ENCODE measurements at places on chromosomes 16 and 17.

DNA sequence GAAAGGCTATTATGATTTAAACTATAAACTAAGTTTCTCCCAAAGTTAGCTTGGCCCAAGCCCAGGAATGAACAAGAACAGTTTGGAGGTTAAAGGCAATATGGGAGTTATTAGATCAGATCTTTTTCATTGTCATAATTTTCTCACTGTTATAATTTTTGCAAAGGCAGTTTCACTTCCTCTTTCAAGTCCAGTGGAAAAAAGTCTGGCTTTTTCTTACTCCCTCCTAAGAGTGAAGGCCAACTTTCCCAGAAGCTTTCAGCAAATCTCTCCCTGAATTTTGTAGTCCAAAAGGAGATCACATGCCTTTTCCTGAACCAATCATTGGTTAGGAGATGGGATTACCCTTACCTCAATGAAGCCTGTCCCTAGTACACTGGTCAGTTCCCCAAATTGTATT is 9.1 kb upstream of the BLMH start:
- DNase-seq = no peak

- DNase-seq = no peak
Measured at GRCh38 chr16:84689111-84689510, 10.7 kb upstream of the USP10 start.

- no peak for DNase-seq
Measured at GRCh38 chr16:56783344-56783743, 53.4 kb downstream of the NUP93 start.

- no peak for DNase-seq
Measured at GRCh38 chr17:77291591-77292386, 151.0 kb downstream of the SEC14L1 start.

- no peak for DNase-seq
Measured at GRCh38 chr17:30605523-30605922, 128.3 kb downstream of the GOSR1 start.

DNA sequence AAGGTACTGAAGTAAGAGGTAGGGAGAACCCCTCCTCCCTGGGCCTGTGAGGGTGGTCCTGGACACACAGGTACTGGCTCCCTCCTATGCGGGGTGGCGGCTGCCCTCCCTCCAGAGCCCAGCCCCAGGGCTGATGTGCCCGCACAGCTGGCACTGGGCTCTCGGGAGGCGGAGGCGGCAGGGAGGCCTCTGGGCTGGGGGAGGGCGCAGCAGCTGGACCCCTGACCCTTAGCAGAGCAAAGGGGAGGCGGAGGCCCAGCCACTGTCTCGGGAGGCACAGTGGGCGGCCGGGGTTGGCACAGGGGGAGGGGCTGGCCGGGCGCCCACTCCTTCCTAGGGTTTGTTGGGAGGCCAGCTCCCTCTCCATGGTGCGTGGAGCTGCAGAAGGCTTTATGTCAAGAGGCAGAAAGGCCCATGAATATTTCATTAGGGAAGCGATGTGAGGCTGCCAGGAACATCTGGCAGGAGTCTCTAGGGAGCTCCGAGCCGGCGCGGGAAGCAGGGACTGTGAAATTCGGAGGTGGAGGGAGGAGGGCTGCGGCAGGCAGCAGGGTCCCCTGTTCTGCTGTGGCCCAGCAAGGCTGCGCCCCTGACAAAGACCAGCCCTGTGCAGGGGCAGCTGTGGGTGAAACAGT is 44.1 kb upstream of the ACSF3 start:
- no peak for DNase-seq

DNA sequence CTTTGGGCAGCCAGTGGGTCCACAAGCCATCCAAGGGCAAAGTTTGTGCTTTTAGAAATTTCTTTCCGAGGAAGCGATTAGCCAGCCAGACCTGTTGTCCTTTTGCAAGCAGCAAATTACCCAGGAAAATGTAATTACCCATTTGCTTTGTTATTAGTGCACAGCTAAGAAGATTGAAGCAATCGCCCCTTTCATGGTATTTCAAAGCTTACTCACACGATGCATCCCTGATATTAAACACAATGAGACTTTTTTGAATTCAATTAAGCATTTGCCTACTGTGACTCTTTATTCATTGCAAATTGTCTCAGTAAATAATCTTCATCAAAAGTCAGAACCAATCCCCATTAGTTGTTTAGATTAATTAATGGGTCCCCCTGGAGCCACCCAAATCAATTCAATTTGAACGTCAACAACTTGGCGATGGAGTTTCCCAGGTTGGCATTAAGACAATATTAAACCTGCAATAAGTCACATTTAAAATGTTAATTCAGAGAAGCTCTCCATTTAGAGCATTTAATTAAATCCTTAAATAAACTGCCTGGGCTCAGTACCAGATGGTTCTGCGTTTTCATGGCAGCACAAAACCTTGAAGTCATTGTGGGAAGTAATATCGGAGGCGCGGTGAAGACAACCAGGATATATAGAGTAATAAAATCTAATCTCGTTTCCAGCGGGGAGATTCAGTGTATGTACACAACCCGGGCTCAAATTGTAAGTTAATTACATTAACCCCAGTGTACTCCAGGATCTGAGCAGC is 366.2 kb upstream of the TNRC6C start:
- DNase-seq = no peak

DNA sequence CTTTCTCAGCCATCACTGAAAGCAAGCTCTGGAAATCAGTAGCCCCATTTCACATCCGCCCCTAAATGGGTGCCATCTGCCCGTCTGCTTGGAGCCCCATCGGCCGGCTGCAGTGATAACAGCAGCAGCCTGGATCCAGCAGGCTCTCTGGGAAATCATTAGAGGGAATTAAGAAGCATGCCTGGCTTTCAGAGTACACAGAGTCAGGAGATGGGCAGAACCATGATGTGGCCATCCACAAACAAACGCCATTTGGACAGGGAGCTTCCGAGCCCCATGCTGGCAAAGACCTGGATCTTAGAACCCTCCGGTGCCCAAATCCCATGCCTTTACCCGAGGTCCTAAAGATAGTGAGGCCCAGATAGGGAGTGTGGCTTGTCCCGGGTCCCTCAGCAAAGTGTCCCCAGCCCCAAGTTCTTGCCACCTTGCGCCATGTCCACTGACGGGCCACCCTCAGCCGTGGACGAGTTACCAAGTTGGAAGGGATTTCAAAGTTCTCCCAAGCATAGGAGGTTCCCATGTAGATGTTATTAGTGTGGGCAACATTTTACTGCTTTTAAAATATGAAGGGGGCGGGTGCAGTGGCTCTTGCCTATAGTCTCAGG is 1.0 kb upstream of the LITAF start:
- DNase-seq = no peak

GRCh38 chr17:80599546-80600305 is 55.1 kb downstream of the RPTOR start:
- DNase-seq = peak; percentile 17

- no peak for DNase-seq
Measured at GRCh38 chr17:79221597-79221996, 147.0 kb downstream of the ENGASE start.

DNA sequence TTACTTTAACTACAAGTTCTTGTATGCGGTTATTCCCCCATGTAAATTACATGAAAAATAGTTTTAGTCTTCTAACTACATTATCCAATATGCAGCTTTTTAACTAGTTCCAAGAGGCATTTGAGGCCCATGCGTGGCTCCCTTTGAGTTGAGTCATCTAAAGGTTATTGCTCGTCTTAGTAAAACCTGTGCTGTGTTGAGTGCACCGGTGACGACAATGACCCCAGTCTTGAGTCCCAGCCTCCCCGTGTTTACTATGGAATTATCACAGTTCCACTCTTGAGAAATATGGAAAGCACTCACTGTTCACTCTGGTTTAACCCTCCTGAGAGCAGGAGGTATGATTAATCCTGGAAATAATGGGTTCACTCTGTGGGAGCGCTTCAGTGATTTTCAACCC is 119.2 kb downstream of the PITPNC1 start:
- DNase-seq = no peak

All from activated naive CD4-positive, alpha-beta T cell treated with anti-CD3 and anti-CD28 coated beads for 36 hours (primary cell).